ENCODE measurements at places on chromosomes 5 and 9.

GRCh38 chr5:79076819-79077218 is 7.3 kb downstream of the BHMT2 start:
- DNase-seq: no peak

DNA sequence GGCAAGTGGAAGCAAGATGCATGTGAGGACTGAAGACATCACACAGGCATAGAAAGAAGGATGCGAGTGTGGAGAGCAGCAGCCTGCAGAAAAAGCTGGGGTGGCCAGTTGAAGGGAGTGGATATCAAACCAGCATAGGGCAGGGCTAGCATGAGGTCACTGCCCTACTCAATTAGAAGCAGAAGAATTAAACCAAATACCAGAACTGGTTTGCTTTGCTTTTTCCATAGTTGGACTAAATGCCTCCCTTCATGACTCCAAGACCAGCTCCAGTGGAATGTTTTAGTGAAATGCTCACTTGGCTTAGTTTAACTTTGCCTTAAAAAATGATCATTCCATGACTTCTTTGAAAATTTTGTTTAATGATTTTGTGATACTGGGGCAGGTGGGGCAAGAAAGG is 45.8 kb downstream of the TMEM167A start:
- no peak for DNase-seq

- DNase-seq: no peak
These were observed 115.2 kb downstream of the PRDM6 start for GRCh38 chr5:123204251-123204650.

DNA sequence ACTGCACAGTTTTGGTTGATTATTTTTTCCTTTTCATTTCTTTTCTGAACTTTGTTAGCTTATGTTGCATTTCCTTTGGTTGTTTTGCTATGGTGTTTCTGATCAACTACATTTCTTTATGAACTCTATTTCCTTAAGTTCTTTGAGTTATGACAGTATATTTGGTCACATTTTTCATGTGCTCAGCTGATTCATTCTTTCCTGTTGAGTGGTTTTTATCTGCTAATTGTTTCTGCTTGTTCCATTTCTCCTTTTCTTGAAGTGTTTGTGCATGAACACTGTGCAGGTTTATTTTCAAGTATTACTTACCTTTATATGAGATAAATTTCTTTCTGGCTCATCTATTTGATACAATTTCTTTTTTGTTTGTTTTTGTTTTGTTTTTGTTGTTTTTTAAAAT is 50.9 kb upstream of the MACIR start:
- DNase-seq: no peak

GRCh38 chr9:127113191-127113972 is 9.1 kb downstream of the ANGPTL2 start:
- no peak for DNase-seq

GRCh38 chr5:123628860-123629544 is 117.0 kb downstream of the CSNK1G3 start:
- DNase-seq: no peak

GRCh38 chr5:139167063-139167462 is 31.1 kb downstream of the SIL1 start:
- DNase-seq: no peak

GRCh38 chr5:154278908-154279307 is 88.4 kb downstream of the GALNT10 start:
- DNase-seq: no peak

DNA sequence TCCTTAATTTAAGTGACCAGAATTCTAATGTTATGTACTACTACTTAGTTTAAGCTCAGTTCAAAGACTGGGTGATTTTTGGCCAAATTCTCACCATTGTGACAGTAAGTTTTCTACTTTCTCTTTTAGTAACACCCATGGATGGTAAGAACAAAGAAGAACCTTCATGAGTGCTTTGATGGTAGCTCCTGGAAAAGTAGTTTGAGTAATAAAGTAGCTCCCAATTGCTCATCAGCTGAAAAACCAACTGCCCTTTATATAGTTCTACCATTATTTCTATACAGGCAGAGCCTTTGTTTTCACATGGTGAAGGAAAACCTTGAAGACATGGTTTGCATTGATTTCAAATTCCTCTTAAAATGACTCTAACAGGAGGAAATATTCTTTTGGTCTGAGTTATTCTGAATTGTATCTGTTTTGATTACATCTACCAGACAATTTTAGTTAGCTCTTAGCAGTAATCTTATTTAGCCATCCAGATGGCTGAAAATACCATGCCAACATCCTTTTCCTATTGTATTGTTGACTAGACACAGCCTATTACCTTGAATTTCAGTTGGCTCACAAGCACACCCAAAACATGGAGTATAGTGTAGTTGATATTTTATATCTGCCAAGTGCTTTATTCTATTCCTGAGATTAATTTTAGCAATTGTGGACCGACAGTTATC is 23.7 kb upstream of the STARD4 start:
- no peak for DNase-seq

GRCh38 chr5:78787783-78788182 is 139.2 kb upstream of the LHFPL2 start:
- DNase-seq: no peak

GRCh38 chr5:102922111-102922720 is 167.1 kb downstream of the PAM start:
- no peak for DNase-seq

DNA sequence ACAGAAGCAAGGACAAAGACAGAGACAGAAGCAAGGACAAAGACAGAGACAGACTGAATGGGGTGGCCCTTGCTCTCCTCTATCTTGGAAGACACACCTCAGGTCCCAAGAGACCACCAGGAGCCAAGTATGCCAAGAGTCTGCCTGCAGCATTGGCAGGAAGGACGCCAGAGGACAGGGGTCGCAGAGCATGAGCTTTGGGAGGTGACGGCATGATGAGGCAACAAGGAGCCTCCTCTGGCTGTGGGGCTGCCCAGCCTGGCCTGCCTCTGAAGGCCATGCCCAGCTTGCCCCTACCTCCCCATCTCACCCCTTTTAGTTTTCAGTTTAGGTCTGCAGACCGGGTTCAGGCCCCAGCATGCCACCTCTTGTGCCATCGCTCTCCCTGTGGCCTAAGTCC is 17.6 kb downstream of the PDGFRB start:
- DNase-seq: no peak

DNA sequence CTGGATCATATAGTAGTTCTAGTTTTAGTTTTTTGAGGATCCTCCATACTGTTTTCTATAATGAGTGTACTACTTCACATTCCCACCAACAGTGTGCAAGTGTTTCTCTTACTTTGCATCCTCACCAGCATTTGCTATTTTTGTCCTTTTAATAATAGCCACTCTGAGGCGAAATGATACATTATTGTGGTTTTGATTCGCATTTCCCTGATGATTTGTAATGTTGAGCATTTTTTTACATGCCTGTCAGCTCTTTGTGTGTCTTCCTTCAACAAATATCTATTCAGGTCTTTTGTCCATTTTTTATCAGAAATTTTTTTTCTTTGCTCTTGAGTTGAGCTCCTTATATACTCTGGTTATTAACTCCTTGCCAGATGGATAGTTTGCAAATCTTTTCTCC is 114.0 kb downstream of the ADAMTSL1 start:
- DNase-seq: no peak

- peak; percentile 39 for DNase-seq
These were observed 21.5 kb downstream of the PLPP7 start for GRCh38 chr9:131310833-131311554.

- no peak for DNase-seq
These were observed 43.1 kb downstream of the NACC2 start for GRCh38 chr9:136051837-136052471.

DNA sequence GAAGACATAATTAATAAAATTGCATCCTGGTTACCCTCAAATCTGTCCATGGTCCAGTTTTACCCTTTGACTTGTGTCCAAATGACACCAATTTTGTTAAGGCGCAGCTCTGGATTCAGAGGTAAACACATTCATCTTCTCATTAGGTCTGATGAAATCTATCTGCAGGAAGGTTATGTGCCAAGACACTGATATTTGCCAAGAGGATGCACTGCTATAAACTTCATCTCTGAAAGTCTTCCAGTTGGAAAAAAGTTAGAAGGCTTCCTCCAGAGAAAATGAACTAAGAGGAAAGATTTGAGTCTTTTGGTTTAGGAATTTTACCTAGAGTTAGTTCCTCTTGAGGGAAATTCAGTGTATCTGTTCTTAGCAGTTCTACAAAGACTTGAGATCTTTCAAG is 717.8 kb downstream of the DTWD2 start:
- no peak for DNase-seq

DNA sequence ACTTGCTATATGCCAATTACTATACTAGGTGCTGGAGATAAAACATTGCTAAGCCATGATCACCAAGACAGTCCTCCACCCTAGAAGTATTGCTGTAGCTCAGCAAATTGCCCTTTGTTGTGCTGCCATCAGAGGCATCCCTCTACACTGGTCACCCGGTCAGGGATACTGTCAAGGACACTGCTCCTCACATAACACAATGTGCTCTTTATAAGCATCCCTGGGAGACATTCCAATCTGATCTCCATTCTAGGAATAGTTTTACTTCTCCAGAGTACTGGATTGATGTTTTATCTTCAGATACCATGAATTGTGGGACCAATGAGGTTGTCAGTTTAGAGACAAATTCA is 10.4 kb upstream of the DNAJA1 start:
- DNase-seq: no peak

DNA sequence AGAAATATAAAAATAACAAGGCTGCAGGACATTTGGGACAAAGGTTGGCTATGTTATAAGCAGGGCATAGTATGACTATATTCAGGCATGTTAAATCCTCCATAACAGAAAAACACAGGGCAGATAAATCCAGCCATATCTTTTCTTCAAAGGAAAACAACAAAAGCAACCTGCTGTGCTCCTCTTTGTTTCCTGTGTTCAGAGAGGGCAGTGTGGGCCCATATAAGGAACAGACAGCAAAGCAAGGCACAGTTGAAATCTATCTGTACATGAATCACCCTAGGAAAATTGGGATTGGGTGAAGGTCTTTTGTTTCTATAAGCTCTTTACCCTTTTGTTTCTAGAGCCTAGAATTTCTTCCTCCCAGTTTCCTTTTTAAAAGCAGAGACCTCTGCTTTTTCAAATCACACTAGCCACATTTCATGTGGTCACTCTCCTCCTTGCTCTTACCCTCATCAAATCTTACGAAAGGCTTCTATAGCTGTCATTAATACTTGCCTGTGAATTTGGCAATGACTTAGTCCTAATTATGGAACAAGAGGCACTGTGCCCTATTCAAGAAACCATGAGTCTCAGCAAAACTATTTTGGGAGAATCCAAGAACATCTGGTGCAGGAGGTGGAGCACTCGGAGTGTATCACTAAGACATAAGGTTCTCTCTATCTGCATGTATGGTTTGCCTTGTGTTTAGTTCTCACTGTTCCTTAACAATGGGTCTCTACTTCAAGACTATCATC is 1.8 kb downstream of the GZMA start:
- no peak for DNase-seq

- DNase-seq: no peak
These were observed 122.8 kb downstream of the ARHGEF28 start for GRCh38 chr5:73748510-73749400.

DNA sequence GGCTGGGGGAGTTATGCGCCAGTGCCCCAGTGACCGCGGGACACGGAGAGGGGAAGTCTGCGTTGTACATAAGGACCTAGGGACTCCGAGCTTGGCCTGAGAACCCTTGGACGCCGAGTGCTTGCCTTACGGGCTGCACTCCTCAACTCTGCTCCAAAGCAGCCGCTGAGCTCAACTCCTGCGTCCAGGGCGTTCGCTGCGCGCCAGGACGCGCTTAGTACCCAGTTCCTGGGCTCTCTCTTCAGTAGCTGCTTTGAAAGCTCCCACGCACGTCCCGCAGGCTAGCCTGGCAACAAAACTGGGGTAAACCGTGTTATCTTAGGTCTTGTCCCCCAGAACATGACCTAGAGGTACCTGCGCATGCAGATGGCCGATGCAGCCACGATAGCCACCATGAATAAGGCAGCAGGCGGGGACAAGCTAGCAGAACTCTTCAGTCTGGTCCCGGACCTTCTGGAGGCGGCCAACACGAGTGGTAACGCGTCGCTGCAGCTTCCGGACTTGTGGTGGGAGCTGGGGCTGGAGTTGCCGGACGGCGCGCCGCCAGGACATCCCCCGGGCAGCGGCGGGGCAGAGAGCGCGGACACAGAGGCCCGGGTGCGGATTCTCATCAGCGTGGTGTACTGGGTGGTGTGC is at the start of gene RXFP3:
RXFP3 (plus strand) TSS at position 6 of the 636 bp plus-strand sequence; CDS start at position 361, 355 bp downstream.
- no peak for DNase-seq

DNA sequence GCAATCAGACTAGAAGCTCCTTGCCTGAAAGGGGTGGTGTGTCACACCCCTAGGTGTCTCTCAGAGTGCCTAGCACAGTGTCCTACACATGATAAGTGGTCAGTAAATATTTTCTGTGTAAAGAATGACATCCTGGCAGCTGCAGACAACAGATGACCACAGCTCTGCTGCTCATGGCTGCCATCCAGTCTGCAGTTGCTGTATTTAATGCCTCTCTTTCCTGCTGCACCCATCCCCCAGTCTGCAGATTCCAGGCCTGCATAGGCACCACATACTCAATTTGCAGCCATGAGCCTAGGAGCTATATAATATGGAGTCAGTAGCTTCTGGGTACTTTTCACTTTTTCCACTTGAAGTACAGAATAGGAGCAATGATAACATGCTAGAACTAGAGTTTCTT is 94.9 kb upstream of the NR4A3 start:
- no peak for DNase-seq

DNA sequence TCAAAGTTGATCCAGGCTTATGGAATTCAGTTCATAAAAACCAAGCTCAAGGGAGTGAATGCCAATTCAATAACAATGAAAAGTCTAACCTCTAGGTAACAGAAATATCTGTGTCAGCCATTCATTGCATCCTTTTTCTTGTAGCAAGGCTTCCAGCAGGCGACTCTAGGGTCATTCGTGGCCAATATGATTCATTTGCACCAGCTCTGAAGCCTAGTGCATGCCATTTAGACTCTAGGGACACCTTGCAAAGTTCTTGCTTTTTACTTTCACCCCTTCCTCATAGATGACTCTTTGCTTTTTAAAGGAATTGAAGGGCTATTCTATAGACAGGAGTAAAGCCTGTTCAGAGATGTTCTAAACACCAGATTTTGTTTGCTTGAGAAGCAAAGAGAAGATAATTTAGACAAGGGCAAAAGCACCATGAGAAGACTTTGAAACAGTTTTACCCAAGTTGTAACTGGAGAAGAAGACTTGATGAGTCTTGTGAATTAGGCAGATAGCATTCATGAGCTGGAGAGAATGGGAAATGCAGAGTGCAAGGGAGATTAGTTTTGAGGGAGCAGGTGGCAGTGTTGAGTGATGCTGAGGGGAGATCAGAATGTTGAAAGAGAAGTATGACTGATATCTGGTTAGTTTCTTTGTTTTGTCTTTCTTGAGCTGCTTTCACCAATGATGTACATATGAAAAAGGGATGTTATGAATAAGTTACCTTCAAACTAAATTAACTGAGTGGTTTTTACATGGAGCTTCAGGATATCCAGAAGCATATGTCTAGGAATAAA is 94.5 kb downstream of the F2RL2 start:
- no peak for DNase-seq
